ENCODE measurements at places on chromosomes 5 and 9. TPM values are rescaled to one million over a fixed set of nuclear protein-coding genes. Genes with fewer than 3 reads are reported as not detected.

PHF24 gene
- total RNA-seq, result 0.10 TPM

ANKRD31 gene
- total RNA-seq, result under 0.01 TPM

SH3RF2 gene
- total RNA-seq, result 13.1 TPM

CBY3 gene
- not detected for total RNA-seq

FAM221B gene
- total RNA-seq, result not detected

MYO10 gene
- 58.3 TPM for total RNA-seq

CCNO gene
- 1.1 TPM for total RNA-seq

TAS2R1 gene
- total RNA-seq, result not detected

SLC46A2 gene
- total RNA-seq, result not detected

PALM2AKAP2 gene
- total RNA-seq, result 25.2 TPM

ROR2 gene
- total RNA-seq, result 2.0 TPM

PJA2 gene
- total RNA-seq, result 155 TPM

KIF4B gene
- total RNA-seq, result under 0.01 TPM

PCDHA2 gene
- total RNA-seq, result 0.07 TPM

MTX3 gene
- 17.5 TPM for total RNA-seq

TAF11L5 gene
- not detected for total RNA-seq

GPR107 gene
- total RNA-seq, result 43.2 TPM

TERT gene
- total RNA-seq, result not detected

BHMT2 gene
- total RNA-seq, result 6.4 TPM

FABP6 gene
- not detected for total RNA-seq

PCDHA4 gene
- 0.59 TPM for total RNA-seq

FBP2 gene
- total RNA-seq, result not detected

FBP1 gene
- total RNA-seq, result not detected

PRR7 gene
- total RNA-seq, result 11.4 TPM

IFNA21 gene
- total RNA-seq, result not detected

NAIP gene
- 2.2 TPM for total RNA-seq

HRCT1 gene
- 0.59 TPM for total RNA-seq

CYSRT1 gene
- 0.33 TPM for total RNA-seq

PCDHB2 gene
- total RNA-seq, result 4.4 TPM

SMIM33 gene
- total RNA-seq, result not detected

FOXD4L3 gene
- total RNA-seq, result 0.10 TPM

C1QTNF3 gene
- total RNA-seq, result 1.7 TPM

GLRA1 gene
- not detected for total RNA-seq

ANXA1 gene
- 658 TPM for total RNA-seq
